ENCODE measurements at places on chromosomes 6 and 20. TPM values are rescaled to one million over a fixed set of nuclear protein-coding genes. Genes with fewer than 3 reads are reported as not detected.

- DNase-seq, result peak; percentile 36
These were observed at the start of gene EBF4 for GRCh38 chr20:2692036-2692885. EBF4 (plus strand) TSS chr20:2692780; CDS start chr20:2693646, 866 bp downstream.

The TMEM244 gene
- not detected for polyA plus RNA-seq

DNA sequence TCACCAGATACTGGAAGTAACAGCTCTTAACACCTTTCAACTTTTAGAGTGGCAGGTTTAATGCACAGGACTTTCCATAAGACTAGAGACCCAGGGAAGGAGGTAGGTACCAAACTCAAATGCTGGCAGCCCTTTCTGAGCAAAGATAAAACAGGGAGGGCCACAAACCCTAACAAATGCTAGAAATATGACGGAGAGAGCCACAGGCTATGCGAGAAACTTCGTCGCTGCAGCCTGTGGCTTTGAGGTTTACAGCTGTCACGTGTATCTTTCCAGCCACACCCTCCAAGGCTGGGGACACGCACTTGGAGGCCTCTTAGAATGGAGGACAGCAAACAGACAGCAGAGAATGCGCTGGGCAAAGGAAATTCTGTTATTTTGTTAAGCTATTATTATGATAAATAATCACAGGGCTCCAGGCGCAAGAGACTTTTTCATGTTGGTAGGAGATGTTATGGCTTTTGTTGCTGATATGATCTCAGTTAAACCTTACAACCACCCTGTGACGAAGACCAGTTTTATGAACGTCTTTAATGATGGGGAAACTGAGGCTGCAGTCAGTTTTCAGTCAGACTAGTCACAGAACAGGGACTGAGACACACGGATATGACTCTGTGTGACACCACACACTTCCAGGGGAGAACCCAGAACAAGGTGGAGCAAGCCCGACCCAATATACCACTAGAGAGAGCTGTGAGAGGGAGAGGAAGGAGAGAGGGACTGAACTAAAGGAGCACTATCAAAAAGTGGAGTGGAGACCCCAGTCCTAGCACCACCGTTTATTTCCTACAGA lies 2.0 kb downstream of the TRAM2 start:
- no peak for DNase-seq

DNA sequence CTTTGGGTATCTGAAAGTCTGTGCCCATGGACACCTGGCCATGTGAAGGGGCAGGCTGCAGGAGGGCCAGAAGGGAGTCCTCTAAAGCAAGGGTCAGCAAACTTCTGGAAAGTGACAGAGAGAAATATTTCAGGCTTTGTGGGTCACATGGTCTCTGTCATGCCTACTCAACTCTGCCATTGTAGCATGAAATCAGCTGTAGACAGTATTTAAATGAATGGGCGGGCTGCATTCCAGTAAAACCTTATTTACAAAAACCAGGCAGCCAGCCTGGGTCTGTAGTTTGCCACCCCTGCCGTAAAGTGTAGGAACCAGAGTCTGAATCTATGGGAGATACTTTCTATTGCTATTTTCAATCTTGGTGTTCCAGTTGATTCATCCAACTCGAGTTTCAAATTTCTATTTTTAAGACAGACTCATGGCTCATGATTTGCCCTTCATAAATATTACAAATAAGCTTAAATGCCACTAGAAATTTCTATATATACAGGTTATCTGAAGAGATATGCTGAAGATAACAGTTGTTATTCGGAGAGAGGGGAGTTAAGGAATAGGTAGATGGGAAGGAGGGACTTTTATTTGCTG lies 19.0 kb upstream of the ADGRF4 start:
- DNase-seq, result no peak

- no peak for DNase-seq
These were observed 103.6 kb upstream of the SCGN start for GRCh38 chr6:25548451-25548850.

DNA sequence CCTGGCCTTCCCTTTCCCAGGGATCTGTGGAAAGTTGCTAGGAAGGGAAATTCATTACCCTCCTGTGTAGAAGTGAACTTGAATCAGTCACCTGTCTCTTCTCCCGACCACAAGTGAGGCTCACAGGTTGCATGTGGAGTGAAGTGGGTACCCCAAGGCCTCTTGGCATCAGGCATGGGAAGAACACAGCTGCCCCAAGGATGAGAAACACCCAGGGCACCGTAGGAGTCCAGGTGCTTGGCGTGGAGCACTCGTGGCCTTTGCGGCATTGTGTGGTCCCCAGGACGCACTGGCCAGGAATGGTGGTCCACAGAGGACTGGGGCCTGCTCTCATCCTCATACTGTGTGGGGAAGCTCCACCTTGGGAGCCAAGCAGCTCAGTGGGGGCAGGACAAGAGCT lies 47.5 kb upstream of the VSX1 start:
- no peak for DNase-seq
